Activated CD4-positive, alpha-beta T cell treated with anti-CD3 and anti-CD28 coated beads, Interleukin-2, Interleukin-6, amounts not matched to agents 100 ng/mL and 50 ng/mL, durations not matched to agents 16 hours and 8 hours (primary cell): ENCODE measurements at places on chromosomes 13 and 19.

GRCh38 chr19:47093841-47094240 is 19.7 kb downstream of the ZC3H4 start:
- peak; percentile 79 for DNase-seq

DNA sequence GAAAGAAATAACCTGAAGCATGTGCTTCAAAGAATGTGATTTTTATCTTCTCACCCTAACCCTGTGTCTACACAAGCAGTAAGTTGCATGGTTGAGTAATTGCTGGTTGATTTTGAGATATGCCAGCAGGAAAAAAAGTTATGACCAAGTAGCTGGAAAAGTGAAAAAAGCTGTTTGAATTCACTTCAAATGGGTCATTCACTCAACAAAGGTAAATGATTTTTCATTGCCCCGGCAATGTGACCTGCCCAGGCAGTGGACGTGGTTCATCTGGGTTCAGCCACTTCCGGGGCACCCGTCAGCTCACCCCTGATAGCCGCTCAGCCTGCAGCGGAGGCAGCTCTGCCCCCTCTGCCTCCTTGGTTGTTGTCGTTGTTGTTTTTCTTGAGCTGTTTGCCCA is 18.5 kb downstream of the TNFRSF19 start:
- no peak for DNase-seq

DNA sequence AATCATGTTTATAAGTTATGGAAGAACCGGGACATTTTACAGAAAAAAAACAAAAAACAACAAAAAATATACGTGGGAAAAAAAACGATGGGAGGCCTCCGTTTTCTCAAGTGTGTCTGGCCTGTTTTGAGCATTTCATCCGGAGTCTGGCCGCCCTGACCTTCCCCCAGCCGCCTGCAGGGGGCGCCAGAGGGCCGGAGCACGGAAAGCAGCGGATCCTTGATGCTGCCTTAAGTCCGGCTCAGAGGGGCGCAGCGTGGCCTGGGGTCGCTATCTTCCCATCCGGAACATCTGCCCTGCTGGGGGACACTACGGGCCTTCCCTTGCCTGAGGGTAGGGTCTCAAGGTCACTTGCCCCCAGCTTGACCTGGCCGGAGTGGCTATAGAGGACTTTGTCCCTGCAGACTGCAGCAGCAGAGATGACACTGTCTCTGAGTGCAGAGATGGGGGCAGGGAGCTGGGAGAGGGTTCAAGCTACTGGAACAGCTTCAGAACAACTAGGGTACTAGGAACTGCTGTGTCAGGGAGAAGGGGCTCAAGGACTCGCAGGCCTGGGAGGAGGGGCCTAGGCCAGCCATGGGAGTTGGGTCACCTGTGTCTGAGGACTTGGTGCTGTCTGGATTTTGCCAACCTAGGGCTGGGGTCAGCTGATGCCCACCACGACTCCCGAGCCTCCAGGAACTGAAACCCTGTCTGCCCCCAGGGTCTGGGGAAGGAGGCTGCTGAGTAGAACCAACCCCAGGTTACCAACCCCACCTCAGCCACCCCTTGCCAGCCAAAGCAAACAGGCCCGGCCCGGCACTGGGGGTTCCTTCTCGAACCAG is 1.8 kb upstream of the APOE start:
- peak; percentile 85 for DNase-seq

GRCh38 chr13:31803311-31803710 is 64.0 kb downstream of the RXFP2 start:
- no peak for DNase-seq

GRCh38 chr19:39802958-39803357 is 24.3 kb downstream of the LEUTX start:
- no peak for DNase-seq

GRCh38 chr19:40302224-40303011 is 17.3 kb upstream of the AKT2 start:
- no peak for DNase-seq

DNA sequence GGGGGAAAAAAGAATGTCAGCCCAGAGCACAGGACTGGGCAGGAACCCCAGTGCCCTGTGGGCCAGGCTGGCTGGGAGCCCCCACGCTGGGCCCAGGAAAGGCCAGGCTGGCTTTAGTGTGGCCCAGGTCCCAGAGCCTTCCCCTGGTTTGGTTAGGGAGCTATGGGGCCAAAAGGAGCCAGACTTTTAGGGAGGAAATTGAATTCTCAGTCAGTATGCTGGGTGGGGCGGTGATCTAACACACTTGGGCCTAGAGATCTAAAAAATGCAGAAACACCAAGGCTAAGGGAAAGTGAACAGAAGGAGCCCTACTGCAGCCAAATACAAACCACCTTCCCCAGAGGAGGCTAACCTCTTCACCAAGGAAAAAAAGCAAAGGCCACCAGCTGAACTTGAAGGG is 137.5 kb downstream of the CRYL1 start:
- no peak for DNase-seq
